Stimulated activated CD8-positive, alpha-beta memory T cell treated with anti-CD3 and anti-CD28 coated beads, Interleukin-12 subunit alpha, Interleukin-12 subunit beta, amount 100 ng/mL, for 4 hours (primary cell): ENCODE measurements at places on chromosomes 12 and 14.

DNA sequence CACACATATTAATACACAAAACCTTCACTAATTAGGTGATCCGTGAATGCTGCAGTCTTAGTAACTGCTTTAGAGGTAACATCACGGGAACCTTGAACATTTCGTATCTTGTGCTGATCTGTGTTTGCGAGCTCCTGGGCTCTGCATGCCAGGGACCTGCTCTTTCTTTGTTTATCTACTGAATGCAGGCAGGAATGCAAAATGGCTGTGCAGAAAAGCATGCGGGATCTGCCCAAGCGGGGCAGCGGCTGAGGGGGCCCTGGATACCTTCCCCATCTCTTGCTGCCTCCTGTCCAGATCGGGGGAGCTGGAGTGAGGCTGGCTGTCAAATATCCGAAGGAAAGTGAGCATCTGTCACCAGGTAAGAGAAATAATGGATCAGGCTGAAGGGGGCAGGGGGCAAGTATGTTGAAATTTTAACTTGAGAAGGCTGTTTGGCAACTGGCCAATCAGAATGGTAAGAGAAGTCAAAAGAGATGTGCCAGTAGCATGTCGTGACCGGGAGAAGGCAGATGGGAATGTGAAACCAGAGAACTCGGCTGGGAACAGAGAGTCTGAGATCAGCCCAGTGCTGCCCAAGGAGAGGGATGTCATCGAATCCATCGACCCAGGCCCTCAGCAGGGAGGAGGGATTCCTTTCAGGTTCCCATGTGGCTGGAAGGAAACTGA, 191.4 kb downstream of the TTC7B start:
- DNase-seq, result no peak

DNA sequence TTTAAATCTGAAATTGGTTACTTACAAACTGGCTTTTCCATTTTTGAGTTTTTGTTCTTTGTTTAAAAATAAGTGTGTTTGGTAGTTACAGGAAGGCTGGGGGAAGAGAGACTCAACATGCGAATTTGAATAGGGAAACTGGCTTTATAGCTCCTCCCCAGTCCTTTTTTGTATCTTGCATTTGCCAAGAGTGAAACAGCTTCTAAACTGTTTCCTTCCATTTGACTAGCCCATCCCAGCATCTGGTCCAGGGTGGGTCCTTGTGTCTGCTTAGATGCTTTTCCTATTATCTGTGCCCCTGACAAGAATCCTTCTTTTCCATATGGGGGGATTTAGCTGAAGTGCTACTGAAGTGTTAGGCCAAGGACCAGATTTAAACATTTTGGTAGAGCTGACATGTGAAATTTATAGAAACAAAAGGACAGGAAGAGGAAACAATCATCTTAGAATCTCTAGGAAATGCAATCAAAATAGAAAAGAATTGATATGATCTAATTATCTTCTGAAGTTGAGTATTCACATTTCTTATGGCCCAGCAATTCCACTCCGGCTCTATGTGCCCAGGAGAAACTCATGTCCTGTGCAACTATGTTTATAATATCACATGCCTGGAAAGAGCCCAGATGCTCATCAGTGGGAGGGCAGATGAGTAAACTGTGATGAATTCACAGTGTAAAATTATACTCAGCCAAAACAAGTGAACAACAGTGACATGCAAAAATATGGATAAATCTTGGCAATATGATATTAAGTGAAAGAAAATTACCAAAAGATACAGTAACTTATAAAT, 7.4 kb downstream of the SMOC1 start:
- DNase-seq, result no peak

GRCh38 chr12:104353012-104353981, 49.8 kb downstream of the EID3 start:
- DNase-seq, result no peak

DNA sequence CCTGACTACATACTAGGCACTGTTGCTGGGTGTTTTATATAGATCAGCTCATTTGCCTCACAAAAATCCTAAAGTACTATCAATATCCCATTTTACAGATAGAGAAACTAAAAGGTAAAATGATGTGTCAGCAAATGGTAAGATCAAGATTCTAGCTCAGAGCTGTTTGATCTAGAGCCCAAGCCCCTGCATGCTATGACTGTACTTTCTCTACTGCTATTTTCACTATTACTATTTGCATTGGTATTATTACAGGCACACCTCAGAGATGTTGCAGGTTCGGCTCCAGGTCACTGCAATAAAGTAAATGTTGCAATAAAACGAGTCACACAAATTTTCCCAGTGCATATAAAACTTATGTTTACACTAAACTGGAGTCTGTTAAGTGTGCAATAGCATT, 10.9 kb downstream of the ISCU start:
- no peak for DNase-seq

DNA sequence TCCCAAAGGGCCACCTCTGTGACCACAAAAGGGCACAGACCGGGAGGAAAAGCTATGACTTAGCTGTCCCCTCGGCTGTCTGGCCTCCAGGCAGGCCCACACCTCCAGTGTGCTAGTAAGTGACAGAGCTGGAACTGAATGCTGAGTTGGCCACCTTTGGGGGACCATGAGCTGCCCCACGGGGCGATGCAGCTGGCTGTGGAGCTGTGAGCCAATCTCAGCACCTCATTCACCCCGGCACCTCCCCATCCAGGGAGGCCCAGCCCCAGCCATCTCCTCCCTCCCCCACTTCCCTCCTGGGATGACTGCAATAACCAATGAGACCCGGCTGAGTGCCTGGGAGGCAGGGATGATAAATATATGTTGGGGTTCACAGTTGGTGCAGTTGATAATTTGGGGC, 12.2 kb upstream of the TESC start:
- no peak for DNase-seq

- no peak for DNase-seq
Measured at GRCh38 chr14:33693237-33693636, 257.6 kb downstream of the EGLN3 start.

- DNase-seq, result no peak
Measured at GRCh38 chr14:74610199-74610865, 1.7 kb downstream of the LTBP2 start.

GRCh38 chr14:96064866-96065265, 25.7 kb downstream of the C14orf132 start:
- no peak for DNase-seq

- no peak for DNase-seq
Measured at GRCh38 chr14:39581474-39581873, 149.2 kb upstream of the FBXO33 start.

GRCh38 chr14:104479901-104480300, 99.7 kb upstream of the C14orf180 start:
- DNase-seq, result no peak

- DNase-seq, result no peak
Measured at GRCh38 chr14:56801920-56802319, 8.4 kb downstream of the OTX2 start.

DNA sequence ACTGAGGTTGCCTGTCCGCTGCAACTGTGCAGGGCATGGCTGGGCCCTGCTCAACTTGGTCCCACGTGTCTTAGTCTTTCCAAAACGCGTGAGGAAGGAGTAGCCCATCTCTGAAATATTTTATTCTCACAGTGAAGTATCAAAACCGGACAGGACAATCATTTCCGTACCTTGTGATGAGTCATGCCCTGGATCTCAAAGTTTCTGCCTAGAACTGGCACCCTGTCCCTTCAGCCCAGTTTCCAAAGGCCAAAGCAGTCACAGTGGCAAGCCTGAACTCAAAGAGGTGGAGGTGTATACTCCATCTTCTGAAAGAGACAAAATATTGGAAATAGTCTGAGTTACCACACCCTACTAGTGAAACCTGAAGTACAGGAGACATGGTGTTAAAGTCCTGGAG, 28.5 kb upstream of the SRGAP1 start:
- DNase-seq, result no peak

DNA sequence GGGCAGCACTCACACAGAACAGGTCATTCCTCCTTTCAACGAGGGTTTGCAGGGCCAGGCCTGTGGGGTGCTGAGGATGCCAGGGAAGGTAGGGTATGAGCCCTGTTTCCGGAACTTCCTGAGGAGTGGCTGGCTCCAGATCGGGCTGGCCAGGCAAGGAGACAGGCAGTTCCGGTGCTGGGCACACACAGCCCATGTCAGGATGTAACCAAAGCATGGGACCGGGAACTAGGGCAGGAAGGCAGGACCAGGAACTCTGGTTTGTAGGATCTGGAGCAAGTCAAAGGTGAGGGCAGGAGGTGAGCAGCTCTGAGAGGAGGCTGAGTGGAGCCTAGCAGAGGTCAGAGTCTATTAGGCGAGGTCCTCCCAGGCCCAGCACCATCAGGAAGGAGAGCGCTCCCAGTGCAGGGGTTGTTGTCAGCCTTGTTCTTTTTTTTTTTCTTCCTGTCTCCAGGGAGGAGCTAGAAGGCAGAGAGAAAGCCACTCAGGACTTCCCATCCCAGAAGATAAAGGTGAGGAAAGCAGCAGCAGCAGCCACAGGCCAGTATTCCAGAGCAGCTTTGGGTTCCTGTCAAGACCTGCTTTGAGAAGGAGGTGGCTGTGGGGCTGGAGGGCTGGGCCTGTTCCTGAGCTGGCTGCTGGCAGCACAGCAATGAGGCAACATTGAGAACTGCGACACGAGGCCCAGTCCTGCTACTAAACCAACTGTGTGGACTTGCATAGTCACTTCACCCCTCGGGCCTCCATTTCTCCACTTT, 49.0 kb upstream of the PTGR2 start:
- DNase-seq, result no peak

- no peak for DNase-seq
Measured at GRCh38 chr14:35910191-35910590, 84.1 kb downstream of the BRMS1L start.

DNA sequence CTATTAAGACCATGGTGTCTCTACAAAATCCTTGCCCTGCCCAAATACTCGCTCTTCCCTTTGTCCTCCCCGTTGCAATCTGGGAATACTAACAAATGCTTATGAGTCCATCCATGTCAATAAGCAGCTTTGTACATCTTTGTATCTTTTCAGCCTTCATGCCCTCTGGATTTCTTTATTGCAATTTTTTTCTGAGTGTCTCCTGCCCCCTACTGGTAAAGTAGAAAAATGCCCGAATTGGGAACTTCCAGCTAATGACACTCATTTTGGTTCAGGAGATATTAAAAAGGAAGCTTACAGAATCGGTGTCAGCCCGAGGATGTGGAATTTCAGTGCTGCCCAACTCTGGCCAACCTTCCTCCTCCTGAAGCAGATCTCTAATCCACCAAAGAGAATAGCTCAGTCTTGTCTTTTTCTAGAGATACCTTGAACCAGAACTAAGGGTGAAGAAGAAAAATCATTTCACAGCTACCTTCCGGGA, 46.0 kb downstream of the SH2B3 start:
- no peak for DNase-seq

GRCh38 chr14:92848887-92849286, 54.8 kb downstream of the GOLGA5 start:
- DNase-seq, result no peak

DNA sequence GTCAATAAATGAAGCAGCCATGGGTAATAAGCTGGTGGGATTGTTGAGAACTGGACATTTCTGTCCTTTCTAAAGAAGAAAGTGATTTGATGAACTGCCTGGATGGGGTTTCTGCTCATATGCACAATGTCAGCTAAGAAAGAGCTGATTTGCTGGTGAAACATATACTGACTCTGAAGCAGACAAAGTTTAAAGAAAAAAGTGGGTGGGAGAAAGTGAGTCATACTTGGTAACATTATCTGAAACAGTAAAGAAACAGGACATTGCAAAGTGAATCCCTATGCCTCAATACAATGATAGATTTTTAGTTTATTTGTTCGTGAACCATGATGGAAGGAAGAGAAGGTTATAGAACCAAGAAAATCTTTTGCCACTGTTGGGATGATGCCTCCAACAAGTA, 95.6 kb upstream of the DNM1L start:
- DNase-seq, result no peak

GRCh38 chr12:47276621-47277309, 197.0 kb upstream of the AMIGO2 start:
- peak; percentile 10 for DNase-seq

- DNase-seq, result no peak
Measured at GRCh38 chr12:46419675-46420074, 47.1 kb upstream of the SLC38A2 start.

- no peak for DNase-seq
Measured at GRCh38 chr12:67633708-67634107, 14.8 kb upstream of the DYRK2 start.

GRCh38 chr12:123996581-123996980, 23.6 kb downstream of the ZNF664 start:
- no peak for DNase-seq

DNA sequence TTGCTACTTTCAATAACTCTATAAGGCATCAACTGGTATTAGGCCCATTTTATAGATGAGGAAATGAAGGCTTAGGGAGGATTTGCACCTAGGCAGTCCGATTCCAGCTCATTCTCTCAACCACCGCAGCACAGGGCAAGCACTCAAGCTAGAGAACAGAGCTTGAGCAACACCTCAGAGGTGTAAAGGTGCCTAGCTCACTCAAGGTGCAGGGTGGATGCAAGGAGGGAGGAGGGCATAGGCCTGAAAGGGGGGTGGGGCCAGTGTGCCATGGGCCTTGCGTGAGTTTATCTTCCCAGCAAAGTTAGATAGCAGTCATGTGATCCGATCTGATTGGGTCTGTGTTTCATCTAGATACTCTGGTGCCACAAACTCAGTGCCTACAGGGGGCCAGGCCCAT, 10.2 kb upstream of the EMP1 start:
- no peak for DNase-seq

- DNase-seq, result no peak
Measured at GRCh38 chr14:77097006-77097699, 905 bp upstream of the CIPC start.

GRCh38 chr14:89284333-89285058, 132.5 kb downstream of the FOXN3 start:
- no peak for DNase-seq

DNA sequence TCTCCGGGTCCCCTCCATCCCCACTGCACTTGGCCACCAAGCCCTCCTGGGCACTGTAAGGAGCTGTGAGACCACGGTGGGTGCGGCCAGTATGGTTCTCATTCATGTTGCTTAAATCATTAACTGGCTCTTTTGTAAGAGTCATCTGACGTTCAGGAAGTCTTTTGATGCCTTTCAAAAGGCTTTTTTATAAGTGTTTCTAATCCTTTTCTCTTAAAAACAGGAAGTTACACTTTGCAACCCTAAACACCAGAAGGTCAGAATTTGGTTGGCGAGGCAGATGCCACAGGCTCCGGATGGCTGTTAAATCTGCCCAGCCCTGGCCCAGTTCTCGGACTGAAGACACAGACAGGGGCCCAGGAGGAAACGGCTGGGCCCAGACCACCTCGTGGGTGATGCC, 26.1 kb upstream of the DIO3 start:
- no peak for DNase-seq

DNA sequence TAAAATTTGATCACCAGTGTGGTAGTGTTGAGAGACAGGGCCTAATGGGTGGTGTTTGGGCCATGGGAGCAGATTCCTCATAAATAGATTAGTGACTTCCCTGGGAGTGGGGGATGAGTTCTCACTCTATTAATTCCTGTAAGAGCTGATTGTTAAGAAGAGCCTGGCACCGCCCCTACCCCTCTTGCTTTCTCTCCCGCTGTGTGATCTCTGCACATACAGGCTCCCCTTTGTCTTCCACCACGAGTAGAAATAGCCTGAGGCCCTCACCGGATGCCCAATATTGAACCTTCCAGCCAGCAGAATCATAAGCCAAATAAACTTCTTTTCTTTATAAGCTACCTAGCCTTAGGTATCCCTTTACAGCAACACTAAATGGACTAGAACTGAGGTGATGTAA, 31.9 kb upstream of the CAND1 start:
- DNase-seq, result no peak
